ENCODE measurements at places on chromosomes 3 and 15. TPM values are rescaled to one million over a fixed set of nuclear protein-coding genes. Genes with fewer than 3 reads are reported as not detected.

IL17RE gene
- total RNA-seq, result 0.61 TPM

GABRB3 gene
- not detected for total RNA-seq

MOBP gene
- total RNA-seq, result not detected

MDFIC2 gene
- not detected for total RNA-seq

SHC4 gene
- total RNA-seq, result 0.34 TPM

ABI3BP gene
- total RNA-seq, result 0.12 TPM

CHRNA5 gene
- 4.6 TPM for total RNA-seq

MCTP2 gene
- 31.4 TPM for total RNA-seq

TP63 gene
- 0.68 TPM for total RNA-seq

FGF12 gene
- total RNA-seq, result not detected

ERICH6 gene
- not detected for total RNA-seq

BBX gene
- 46.0 TPM for total RNA-seq

OCA2 gene
- not detected for total RNA-seq

PTPRG gene
- total RNA-seq, result 0.11 TPM

RAB6B gene
- total RNA-seq, result 2.2 TPM

ARPP21 gene
- total RNA-seq, result not detected

EPHB3 gene
- 0.19 TPM for total RNA-seq

AGBL1 gene
- total RNA-seq, result not detected

SUMF1 gene
- total RNA-seq, result 6.2 TPM

RAB7A gene
- total RNA-seq, result 314 TPM

KLHL6 gene
- 72.9 TPM for total RNA-seq
